ENCODE measurements at places on chromosomes 2 and 18. TPM values are rescaled to one million over a fixed set of nuclear protein-coding genes. Genes with fewer than 3 reads are reported as not detected.

Gene TLX2
- total RNA-seq: 1.2 TPM

Gene IL36G
- total RNA-seq: not detected

DNA sequence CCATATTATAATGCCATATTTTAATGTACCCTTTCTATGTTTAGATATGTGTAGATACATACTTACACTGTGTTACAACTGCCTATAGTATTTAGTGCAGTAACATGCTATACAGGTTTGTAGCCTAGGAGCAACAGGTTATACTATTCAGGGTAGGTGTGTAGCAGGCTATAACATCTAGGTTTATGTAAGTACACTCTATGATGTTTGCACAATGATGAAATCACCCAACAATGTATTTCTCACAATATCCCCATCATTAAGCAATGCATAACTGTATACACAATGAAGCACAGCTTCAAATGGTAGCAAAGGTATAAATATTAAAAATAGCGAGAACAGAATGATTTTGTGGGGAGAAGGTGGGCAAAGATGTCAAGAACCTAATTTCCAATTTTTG, 117.8 kb downstream of the DYM start:
- no peak for DNase-seq

Gene KIF5C
- 17.9 TPM for total RNA-seq

Gene INPP5D
- 61.2 TPM for total RNA-seq

Gene TCF23
- total RNA-seq: not detected

Measured in activated T-helper 1 cell treated with anti-CD3 and anti-CD28 coated beads, Interleukin-12 subunit alpha, Interleukin-12 subunit beta, Interleukin-2, Interleukin-4 antibody, amounts not matched to agents 30 ng/mL and 10 ng/mL and 1 ng/mL, durations not matched to agents 14 hours and 24 hours and 36 hours (primary cell).